ENCODE measurements at places on chromosomes 11 and 22.

- peak; percentile 43 for DNase-seq
Observed at GRCh38 chr11:57277845-57278720, 41.0 kb upstream of the APLNR start.

DNA sequence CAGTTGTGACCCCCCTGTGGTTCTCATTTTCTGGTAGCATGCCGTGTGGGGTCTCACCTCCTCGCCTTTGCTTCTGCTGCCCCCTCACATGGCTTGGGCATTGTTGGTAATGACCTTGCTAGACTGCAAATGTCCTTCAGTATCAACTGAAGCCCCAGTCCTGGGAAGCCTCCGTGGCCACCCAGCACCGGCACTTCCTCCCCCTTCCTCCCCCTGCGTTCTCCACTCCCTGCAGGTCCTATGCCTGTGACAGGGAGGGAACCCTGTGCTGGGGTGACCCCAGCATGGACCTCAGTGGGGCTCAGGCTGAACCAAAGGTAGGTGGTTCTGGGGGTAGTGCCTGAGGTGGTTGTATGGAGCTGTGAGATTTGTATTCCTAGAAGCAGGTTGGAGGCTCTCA is 5.9 kb downstream of the ST3GAL4 start:
- DNase-seq = no peak

DNA sequence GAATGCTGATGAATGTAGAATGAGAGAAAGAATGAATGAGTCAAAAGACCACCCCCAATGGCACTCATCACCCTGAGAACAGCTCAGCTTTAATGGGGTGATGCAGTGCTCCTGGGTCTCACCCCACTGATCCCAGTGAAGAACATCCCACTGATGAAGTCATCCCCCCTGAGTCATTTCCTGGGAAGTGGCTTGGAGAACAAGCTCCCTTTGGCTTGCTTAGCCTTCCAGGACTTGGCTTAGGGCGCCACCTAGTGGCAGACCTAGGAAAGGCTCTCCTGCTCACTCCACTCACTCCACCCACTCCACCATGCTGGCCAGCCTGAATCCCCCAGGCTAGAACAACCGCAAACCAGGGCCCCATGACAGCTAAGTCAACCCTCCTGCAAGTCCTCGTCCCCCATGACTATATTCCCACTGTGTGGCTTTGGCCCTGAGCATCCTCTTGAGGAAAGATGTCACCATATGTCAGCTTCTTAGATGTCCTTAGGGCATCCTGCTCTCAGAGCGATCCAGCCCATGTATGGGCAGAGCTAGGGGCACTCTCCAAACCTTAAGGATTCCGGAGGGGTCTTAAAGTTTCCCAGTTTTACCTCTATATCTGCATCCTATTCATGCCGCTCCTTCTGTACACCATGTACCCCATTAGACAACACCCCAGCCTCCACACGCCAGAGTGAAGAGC is 17.8 kb upstream of the TMPRSS13 start:
- peak; percentile 64 for DNase-seq

DNA sequence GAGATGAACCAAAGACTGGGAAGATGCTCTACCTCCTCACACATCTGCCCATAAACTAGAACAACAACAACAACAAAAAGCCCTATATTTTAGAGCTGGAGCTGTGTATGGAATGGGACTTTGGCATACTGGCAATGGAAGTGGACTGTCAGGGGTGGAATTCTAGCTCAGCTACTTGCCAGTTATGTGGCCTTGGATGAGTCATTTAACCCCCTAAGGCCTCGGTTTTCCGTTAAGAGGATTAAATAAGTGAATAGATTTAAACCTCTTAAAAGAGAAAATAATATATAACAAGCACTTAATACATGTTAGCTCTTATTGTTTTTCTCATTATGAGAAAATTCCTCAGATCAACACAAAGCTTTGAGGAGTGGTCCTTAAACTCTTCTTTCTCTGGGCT is 195.0 kb downstream of the KIF18A start:
- DNase-seq = no peak

DNA sequence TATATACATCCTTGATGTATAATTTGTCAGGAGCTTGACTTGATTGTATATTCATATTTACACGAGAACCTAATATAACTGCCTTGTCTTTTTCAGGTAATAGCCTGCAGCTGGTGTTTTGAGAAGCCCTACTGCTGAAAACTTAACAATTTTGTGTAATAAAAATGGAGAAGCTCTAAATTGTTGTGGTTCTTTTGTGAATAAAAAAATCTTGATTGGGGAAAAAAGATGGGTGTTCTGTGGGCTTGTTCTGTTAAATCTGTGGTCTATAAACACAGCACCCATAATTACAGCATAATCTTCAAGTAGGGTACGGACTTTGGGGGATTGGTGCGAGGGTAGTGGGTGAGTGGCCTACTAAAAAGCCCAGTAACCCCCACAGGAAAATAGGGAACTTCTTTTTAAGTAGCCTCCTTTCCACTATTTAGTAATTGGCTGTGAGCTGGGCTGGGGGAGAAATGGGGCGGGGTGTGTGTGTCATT is 7.5 kb downstream of the MALAT1 start:
- no peak for DNase-seq

DNA sequence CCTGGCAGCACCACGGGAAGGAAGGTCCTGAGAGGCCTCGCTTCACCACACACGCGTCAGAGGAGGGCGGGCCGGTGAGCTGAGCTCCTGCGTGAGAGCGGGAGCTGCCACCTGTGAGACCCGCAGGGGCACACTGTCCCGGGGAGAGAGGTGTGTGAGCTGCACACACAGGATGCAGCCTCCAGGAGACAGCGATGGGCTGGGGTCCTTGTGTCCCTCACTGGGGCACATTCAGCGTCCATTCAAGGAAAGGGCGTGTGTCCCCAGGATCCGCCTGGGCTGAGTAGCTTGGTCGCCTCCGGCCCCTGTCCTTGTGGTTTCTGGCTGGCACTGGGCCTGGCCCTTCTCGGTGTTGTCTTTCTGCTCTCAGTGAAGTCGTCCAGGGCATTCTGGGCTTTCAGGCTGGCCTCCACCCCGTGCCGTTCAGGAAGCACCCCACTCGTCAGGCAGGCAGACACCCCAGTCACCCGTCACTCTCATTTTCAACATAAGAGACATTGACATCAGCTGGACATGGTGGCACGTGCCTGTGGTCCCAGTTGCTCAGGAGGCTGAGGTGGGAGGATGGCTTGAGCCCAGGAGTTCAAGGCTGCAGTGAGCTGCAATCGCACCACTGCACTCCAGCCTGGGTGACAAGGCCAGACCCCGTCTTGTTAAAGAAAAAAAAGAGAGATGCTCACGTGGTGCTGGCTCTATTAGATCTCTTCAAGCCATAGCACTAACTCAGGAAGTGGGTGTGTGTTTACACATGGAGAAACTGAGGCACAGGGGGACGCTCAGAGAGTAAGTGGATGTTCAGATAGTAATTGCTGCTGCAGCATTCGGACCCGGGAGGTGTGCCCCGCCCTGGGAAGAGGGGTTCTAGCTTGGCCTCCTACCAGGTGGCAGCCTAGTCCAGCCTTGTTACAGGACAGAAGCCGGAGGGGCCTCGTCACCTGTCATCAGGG is 1081.6 kb downstream of the BRD1 start:
- no peak for DNase-seq

- DNase-seq = no peak
Observed at GRCh38 chr11:504053-504993, 2.7 kb downstream of the RNH1 start.

- no peak for DNase-seq
Observed at GRCh38 chr11:34972366-34972765, 55.9 kb downstream of the PDHX start.

GRCh38 chr11:121591405-121592033 is 138.8 kb upstream of the SORL1-AS1 start:
- peak; percentile 72 for DNase-seq

GRCh38 chr22:22714600-22715335 is 70.4 kb downstream of the GGTLC2 start:
- no peak for DNase-seq

DNA sequence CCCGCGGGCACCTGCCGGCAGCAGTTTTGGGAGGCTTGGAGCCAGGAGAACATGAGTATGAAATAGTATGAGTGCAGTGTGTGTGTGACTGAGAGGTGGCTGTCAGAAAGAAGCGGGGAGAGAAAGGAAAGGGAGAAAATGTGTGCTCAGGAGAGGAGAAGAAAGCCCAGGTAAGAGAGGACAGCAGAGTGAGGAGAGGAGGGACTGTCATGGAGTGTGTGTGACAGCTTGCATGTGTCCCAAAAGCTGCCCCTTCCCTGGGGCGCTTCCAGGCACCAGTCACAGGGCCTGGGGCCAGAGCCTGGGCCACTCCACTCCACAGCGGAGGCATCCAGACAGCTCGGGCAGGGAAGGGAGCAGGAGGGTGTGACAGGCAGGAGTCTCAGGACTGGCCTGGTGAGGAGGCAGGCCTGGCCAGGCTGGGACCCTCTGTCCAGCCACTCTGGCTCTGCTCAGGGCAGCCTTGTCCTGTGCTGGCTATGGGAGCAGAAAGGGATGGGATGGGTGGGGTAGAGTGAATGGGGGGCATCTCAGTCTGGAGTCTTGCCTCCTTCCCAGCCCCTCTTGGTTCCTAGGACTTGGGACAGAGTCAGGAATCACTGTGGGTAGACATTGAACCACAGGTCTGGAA is 949 bp downstream of the MMP11 start:
- no peak for DNase-seq

DNA sequence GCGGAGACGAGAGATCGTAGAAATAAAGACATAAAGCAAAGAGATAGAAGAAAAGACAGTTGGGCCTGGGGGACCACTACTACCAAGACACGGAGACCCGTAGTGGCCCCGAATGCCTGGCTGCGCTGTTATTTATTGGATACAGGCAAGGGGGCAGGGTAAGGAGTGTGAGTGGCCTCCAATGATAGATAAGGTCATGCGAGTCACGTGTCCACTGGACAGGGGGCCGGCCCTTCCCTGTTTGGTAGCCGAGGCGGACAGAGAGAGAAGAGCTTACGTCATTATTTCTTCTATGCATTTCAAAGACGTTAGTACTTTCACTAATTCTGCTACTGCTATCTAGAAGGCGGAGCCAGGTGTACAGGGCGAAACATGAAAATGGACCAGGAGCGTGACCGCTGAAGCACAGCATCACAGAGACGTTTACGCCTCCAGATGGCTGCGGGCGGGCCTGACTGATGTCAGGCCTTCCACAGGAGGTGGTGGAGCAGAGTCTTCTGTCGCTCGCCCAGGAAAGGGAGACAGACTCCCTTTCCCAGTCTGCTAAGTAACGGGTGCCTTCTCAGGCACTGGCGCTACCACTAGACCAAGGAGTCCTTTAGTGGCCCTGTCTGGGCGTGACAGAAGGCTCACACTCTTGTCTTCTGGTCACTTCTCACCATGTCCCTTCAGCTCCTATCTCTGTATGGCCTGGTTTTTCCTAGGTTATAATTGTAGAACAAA is 24.8 kb downstream of the PPP6R2 start:
- DNase-seq = no peak

GRCh38 chr11:16173798-16174197 is 182.5 kb downstream of the SOX6 start:
- no peak for DNase-seq

DNA sequence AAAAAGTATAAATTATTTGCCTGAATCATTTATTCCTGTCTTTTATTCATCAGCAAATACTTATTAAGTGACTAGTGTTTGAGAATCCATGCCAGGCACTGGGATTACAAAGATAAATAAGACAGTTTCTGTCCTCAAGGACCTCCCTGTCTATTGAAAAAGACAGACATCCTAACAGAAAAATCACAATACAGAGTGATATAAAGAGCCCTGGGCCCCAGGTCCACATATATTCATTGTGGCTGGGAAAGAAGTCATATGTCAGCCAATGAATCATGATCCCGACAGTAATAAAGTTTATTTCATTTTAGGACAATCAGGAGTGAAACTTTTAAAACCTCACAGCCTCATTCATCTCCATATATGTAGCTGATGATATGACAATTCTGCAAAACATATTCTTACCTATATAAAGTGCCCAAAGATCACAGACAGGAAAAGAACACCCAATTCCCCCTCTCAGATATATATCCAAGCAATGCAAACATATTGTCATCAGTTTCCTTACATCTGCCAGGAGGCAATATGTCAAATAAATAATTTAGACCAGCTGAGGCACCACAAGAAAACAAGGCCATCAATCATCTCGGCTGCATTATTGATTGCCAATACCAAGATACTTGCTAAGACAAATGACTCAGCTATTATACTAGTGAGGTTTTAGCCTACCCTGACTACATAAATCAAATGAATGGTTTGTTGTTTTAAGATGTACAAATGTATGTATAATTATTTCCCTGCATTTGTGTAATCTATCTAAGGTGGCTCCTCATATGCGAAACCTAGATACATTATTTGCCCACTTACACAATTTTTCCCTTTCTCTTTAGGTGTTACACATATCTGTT is 590.9 kb upstream of the API5 start:
- DNase-seq = no peak

DNA sequence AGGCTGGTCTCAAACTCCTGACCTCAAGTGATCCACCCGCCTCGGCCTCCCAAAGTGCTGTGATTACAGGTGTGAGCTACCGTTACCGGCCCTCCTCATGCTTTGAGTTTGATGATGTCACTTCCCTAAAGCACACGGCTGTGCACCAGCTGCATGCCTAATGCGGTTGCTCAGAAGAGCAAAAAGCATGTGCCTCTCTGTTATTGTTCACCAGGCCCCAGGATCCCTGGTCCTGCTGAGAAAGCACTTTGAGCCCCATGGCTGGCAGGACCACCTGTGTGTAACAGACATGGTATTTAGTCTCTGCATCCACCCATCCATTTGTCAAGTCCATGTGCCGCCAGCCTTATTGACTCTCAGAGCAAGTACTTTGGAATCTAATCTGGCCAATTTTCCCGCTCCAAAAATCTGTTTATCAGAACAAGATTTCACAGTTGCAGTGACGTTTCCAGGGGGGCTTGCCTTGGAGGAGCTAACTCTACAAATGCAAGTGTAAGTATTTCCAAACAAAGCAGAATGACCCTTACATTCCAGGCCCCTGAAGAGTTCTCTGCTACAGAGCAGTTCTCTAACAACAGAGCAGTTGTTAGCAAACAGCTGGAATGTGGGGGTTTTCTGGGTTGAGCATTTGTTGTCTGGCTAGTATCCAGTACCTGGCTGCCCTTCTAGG is 89.4 kb downstream of the LDLRAD3 start:
- DNase-seq = no peak

GRCh38 chr22:40747361-40747760 is 68.1 kb downstream of the MCHR1 start:
- DNase-seq = no peak

DNA sequence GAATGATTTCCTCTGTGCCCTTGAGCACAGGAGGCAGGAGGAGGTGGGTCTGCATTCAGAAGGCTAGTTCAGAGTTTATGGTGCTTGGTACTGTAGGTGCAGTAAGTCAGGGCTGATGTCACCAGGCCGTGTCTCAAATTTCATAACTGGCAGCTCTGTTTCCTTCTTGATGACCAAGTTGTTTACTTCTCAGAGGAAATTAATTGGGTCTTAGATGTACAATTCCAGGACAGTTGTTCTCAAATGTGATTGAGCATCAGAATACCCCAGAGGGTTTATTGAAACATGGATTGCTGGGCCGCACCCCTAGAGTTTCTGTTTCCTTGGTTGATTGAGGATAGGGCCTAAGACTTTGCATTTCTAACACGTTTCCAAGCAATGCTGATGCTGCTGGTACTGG is 6.2 kb downstream of the AMOTL1 start:
- peak; percentile 43 for DNase-seq

Measured in NCI-H2029 treated with DMSO at 0.1 percent for 48 hours (cell line).